ENCODE measurements at places on chromosomes 2 and 18.

DNA sequence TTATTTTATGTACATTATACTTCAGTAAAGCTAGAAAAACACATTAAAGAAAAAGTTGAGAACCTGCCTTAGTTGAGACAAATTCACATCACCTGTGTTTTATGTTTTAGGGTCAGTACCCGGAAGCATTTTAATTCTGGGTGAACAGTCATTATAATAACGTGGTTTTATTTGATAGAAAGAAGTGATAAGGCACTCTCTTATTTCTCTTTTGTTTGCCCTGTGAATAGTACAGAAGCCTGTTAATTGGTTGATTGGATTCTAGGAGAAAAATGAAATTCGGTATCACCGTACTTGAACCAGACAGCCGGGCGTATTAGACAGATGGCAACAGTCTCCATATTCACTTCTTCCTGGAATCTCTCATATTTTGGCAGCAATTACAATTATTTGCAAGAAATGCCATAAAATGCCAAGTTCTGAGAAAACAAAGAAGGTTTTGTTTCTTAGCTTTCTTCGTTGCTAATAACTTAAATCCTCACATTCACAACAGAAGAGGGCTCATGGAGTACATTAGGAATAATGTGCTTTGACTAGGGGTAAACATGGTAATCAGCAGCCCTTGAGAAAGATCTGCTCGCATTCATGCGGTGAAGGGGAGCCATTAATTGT, 168.7 kb upstream of the RASGRP3 start:
- DNase-seq = no peak

GRCh38 chr18:5197032-5197434, at the start of gene AKAIN1:
Gene AKAIN1, minus strand, starts transcription at chr18:5197257. Its CDS starts 204 bp downstream, at chr18:5197053.
- peak; percentile 76 for DNase-seq

DNA sequence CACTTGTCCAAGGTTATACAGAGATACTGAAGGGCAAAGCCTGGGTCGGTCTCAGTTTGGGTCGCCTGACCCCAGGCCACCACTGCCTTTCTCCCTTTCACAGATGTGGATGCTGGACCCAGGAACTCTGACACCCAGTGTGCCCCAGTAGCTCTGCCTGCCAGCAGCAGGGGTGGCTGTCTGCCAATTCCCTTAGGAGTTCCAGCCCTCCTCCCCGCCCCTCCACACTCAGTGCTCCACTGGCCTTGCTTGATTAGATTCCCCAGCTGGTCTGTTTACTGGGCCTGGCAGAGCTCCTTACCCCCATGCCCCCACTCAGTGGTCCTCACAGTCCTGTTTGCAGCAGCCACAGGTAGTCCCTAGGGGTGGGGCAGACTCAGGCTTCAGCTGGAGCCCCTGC, 75.5 kb downstream of the NPAS2 start:
- no peak for DNase-seq

- no peak for DNase-seq
These were observed 31.2 kb upstream of the TBR1 start for GRCh38 chr2:161384864-161385263.

GRCh38 chr2:85537600-85538506, 1.1 kb upstream of the MAT2A start:
- peak; percentile 45 for DNase-seq

- DNase-seq = no peak
These were observed 42.7 kb downstream of the ODC1 start for GRCh38 chr2:10405448-10405847.

- DNase-seq = no peak
These were observed 209.8 kb downstream of the LDLRAD4 start for GRCh38 chr18:13428319-13428718.

GRCh38 chr2:19823507-19823906, 78.3 kb downstream of the TTC32 start:
- no peak for DNase-seq

DNA sequence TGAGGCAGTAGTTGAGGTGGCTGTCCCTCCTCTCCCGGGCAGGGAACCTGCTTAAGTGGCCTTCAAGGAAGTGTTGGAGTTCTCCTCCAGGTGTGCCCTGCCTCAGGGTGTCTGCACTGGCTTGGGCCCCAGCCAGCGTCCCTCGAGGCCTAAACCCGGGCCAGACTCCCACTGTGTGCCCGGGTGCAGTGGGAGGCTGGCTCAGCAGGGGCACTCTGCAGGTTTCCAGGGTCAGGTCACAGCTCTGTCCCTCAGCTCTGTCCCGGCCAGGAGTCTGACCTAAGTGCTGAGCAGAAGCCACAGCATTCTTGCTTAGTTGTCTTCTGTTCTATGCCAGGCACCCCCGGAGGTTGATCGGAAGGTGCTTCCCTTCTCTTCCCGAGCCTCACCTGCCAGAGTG, 69.0 kb upstream of the OTOS start:
- no peak for DNase-seq

- DNase-seq = no peak
These were observed 47.0 kb downstream of the CAB39 start for GRCh38 chr2:230759481-230760167.

DNA sequence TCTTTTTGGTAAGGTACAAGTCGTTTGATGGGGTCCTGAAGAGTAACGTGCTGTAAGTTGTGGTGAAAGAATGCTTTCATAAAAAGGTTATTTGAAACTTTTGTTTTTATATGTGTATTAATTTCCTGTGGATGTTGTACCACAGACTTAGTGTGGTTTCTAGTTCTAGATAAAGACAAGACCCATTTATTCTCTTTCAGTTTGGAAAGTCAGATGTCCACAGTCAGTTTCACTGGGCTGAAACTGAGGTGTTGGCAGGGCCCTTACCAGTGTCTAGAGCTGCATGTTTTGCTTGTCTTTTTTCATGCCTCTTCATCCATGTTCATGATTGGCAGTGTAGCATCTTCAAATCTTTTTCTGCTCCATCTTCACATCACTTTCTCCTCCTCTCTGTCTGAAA, 22.1 kb upstream of the DOCK10 start:
- DNase-seq = no peak

DNA sequence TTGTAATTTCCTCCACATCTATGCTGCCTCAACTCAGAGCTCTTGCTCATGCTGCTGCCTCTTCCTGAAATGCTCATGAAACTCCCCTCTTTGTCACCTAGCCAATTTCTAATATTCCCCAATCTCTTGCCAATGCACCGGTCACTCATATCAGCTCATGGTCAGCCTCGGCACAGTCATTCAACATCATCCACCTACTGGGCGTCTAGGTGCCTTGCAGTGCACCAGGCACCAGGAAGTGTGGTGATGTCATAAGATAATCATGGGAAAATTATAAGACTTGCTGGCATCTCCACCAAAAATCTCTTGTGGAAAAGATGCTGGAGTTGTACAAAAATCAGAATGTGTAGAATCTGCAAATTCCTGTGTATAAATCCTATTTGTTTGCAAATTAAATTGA, 52.6 kb upstream of the RAB27B start:
- DNase-seq = no peak

GRCh38 chr2:192004188-192004963, 157.5 kb upstream of the CAVIN2 start:
- no peak for DNase-seq

GRCh38 chr18:61946449-61946848, 53.6 kb upstream of the RNF152 start:
- no peak for DNase-seq

- no peak for DNase-seq
These were observed 18.9 kb downstream of the ITGB1BP1 start for GRCh38 chr2:9404451-9404850.

DNA sequence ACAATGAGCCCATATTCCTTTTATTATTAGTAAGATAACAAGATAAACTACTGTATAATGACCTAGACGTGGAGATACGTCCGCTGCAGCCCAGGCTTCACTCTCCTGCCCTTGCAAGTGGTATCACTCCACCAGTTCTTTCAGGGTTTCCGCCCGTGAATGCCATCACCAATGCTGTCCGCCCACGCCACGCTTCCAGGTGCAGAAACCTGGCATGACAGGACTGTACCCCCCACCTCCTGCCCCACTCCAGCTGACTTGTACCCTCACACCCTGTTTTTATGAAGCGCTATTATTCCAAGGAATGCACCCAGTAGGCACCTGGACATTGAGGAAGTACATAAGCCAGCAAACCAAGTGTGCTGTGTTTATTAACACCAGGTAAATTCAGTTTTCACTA, 79.8 kb downstream of the MYT1L start:
- no peak for DNase-seq

GRCh38 chr2:99112617-99113016, 28.9 kb upstream of the C2orf15 start:
- no peak for DNase-seq

DNA sequence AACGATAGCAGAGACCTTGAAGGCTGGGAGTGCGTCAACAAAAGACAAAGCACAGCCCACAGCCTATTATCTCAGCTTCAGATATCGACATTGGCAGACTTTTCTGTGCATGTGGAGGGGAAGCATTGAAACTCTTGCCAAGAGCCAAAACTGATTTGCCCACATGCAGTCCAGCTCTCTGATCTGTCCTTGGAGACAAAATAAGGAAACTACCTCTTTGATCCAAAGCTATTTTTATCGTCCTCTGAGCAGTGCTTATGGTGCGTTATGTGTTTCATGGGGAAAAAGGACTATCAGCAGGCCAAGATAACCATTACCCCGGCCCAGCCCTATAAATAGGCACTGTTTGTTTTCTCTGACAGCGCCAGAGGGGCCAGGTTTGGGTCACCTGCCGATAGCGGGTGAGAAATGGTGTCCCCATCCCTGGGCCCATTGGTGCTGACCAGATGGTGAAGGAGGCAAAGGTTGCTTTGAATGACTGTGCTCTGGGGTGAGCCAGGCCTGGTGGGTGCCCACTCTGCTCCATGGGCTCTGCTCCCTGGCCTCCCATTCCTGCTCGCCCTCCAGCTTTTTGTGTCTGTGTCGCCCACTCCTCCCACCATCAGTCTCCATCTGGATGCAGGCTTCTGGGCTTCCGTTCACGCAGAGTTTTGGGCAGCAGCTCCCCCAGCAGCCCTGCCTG, 176.1 kb upstream of the HS6ST1 start:
- no peak for DNase-seq

DNA sequence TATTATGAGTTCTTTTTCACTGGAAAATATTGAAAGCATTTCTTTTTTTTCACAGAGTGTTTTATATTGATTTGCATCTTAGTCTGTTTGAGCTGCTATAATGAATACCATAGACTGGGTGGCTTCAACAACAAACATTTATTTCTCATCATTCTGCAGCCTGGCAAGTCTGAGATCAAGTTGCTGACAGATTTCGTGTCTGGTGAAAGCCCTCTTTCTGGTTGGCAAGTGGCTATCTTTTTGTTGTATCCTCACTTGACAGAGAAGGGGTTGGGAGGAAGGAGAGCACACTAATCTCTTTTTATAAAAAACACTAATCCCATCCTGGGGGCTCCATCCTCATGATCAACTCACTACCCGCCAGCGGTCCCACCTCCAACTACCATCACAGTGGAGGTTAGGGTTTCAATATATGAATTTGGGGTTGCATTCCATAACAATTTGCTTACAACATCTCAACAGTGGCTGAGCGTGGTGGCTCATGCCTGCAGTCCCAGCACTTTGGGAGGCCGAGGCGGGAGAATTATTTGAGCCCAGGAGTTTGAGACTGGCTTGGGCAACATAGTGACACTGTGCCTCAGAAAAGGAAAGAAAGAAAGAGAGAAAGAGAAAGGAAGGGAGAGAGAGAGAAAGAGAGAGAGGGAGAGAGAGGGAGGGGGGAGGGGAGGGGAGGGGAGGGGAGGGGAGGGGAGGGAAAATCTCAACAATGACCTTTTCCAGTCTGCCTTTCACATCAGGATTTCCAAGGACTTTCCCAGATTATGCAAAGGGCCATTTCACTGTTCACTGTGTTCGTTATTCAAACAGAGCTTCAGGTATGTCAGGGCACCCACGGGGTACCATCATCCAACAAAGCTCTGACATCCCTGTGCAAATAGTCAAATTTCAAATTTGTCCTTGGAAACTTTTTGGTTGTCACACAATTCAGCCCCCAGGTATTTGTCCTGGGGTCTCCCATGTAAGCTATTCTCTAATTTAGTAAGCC, 111.1 kb downstream of the AP1S3 start:
- DNase-seq = no peak

GRCh38 chr18:615092-615521, 18.3 kb downstream of the CLUL1 start:
- DNase-seq = no peak

- DNase-seq = no peak
These were observed 128.2 kb downstream of the MYCN start for GRCh38 chr2:16068552-16068940.

DNA sequence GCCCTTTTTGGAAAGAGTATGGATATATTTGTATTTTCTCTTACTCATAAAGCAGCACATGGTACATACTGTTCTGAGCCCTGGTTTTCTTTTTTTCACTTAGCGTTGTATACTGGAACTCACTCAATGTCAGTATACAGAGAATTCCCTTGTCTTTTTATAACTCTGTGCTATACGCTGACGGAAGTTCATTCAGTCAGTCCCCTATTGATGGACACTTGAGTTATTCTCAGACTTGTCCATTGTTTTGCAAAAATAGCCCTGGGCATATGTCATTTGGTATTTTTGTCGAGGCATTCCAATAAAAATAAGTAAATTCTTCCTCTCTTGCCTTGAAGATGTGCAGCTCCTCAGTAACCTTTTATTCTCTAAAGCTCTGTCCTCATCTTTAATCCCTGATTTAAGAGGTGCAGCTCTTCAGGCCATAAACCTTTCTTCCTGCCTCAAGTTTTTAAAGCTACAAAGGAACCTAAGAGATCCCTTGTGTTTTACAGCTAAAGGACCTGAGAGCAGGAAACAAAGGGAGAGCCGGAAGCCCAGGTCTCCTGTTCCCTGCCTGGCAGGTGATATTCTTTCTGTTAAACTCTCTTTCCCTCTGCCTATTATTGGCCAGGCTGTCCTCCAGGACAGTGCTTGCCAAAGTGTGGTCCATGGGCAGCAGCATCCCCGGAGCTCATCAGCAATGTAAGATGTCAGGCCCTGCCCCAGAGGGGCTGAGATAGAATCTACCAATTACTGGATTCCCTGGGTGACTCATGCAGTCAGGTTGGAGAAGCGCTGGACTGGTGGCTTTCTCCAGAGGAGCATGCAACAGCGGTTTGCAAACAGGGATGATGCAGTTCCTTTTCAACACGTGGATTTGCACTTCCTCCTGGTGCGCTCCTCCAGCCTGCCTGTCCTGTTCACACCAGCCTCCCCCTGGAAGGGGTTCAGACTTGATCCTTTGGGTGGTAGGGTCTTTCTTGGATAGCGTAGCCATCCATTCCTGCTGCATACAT, 158.0 kb downstream of the NEDD4L start:
- no peak for DNase-seq

- DNase-seq = no peak
These were observed 14.6 kb downstream of the PTPN18 start for GRCh38 chr2:130370490-130370889.

GRCh38 chr2:11863103-11863502, 116.7 kb downstream of the LPIN1 start:
- DNase-seq = no peak

- no peak for DNase-seq
These were observed 278.3 kb downstream of the RBM43 start for GRCh38 chr2:150983314-150983897.

DNA sequence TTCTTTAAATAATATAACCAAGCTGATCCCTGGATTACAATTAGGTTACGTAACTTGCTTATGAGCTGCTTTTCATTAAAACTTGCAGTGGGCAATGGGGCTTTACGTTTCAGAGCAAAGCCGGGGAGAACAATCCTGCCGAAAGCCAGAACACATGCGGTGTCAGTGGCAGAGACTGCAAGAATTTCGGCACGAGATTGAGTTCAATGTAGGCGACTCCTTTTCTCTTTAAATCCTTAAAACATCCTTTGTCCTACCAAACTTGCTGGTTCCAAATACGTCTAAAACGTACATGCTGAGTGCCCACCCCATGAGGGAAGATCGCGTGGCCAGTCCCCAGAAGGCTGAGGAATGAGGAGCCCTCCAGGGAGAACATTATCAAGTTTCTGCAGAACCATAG, 36.8 kb upstream of the NCOA1 start:
- no peak for DNase-seq

GRCh38 chr2:205561441-205561840, 120.9 kb upstream of the NRP2 start:
- DNase-seq = no peak

All from endothelial cell (in vitro differentiated cells).